ENCODE measurements at places on chromosomes 4 and X. TPM values are rescaled to one million over a fixed set of nuclear protein-coding genes. Genes with fewer than 3 reads are reported as not detected.

ZFP42 gene
- polyA plus RNA-seq, result not detected

CLDN2 gene
- polyA plus RNA-seq, result 0.02 TPM

AWAT2 gene
- polyA plus RNA-seq, result not detected

TBC1D9 gene
- polyA plus RNA-seq, result 17.3 TPM

GPR119 gene
- not detected for polyA plus RNA-seq

PSAPL1 gene
- not detected for polyA plus RNA-seq

SMIM10 gene
- polyA plus RNA-seq, result 12.6 TPM

XK gene
- polyA plus RNA-seq, result 0.03 TPM

HPGDS gene
- polyA plus RNA-seq, result not detected

IL2RG gene
- not detected for polyA plus RNA-seq

PF4V1 gene
- not detected for polyA plus RNA-seq

STX18 gene
- polyA plus RNA-seq, result 28.2 TPM

ZCCHC18 gene
- polyA plus RNA-seq, result 0.48 TPM

ARAP2 gene
- 0.11 TPM for polyA plus RNA-seq
